ENCODE measurements at places on chromosomes 5 and 9.

DNA sequence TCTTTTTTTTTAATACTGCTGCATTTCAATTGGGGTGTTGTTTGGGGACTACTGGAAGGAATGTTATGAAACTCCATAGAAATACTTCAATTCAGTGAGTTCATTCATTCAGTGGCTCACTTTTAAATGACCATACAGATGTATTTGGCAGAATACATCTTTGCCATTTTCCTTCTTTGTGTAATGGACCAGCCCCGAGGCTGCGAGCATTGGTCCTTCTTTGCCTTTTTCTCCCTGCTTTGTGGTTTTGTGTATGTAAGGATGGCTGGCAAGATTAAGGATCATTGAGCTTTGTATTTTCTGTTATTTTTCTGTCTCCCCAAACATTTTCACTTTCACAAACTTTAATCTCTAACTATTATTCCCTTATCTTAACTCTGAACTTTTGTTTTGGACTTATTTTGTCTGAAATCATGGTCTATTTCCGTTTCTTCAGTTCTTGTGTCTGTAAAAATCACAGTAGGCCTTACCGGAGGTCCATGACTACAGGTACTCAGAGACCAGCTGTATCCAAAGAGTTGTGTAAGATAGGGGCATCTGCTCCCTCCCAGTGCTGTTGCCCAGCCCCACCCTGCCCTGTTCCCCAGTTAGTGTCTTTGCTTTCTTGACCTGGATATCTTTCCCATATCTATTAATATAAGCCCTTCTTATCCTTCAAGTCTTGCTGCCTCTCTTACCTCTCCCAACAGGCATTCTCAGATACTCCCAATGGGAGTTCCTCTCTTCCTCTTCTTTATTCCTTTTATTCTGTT, 154.3 kb upstream of the DMRT1 start:
- no peak for DNase-seq

DNA sequence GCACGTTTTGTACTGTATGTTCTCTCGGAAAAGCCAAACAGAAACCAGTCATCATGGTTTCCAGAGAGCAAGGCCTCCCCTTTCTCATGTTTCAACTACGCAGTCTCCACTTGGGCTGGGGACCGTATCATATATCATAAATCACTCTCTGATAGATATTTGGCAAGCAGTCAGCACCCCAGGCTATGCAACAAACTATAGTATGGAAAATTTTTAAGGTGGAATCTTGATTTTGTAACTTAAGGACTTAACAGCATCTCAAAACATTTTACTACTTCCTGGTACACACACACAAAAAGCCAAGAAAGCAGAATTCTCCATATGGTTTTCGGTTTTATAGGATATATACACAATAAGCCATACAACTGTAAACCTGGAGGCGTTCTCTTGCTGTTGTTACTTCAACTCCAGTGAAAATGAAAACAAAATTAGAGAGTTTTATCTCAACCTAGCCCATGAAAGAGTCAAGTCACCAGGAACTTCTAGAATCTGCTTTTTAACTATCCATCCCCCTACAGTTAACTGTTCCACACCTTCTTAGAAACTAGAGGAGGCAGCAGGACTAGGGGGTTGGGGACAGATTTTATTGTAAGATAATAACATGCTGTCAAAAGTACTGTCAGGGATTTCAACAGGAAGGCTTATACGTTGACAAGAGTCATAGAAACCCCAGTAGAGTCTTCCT, 283.4 kb downstream of the NFIB start:
- DNase-seq = no peak

- no peak for DNase-seq
Observed at GRCh38 chr9:98973576-98973975, 29.9 kb downstream of the COL15A1 start.

GRCh38 chr9:111979561-111979960, 82.9 kb downstream of the UGCG start:
- DNase-seq = no peak

DNA sequence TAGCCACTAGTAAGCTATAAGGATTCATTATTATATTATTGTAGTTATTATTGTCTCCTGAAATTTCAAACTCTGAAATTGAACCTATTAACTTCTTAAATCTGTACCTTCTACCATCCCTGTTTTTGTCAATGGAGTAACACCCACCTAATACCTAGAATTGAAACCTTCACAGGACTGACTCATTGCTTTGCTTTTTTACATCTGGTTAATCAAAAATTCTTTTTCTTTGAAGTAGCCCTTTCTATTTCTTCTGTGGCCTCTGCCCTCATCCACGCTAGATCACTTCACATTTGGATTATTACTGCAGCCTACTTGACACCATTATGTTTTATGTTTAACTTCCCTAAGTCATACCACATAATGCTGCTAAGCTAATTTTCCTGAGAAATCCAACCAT, 35.6 kb downstream of the RBM27 start:
- DNase-seq = no peak

Data from suppressor macrophage treated with lipopolysaccharide for 1 hour (primary cell).